GM06990 (cell line): ENCODE measurements at places on chromosomes 3 and 15.

DNA sequence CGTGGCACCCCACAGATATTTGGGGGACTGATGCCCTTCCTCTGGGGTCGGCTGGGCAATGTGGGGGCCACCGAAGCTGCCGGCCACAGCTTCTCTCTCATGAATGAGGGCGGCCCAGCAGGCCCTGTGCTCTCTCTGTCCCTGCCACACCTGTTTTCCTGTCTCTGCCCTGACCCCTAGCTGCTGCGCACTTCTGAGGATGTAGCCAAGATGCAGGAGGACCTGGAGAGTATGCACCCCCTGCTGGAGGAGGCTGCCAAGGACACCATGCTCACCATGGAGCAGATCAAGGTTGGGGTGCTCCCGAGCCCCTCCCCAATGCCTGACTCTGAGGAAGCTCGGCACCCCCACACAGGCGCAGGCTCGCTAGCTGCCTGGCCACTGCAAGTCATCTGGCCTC lies 59.7 kb downstream of the SEMA3G start:
- DNase-seq: no peak

DNA sequence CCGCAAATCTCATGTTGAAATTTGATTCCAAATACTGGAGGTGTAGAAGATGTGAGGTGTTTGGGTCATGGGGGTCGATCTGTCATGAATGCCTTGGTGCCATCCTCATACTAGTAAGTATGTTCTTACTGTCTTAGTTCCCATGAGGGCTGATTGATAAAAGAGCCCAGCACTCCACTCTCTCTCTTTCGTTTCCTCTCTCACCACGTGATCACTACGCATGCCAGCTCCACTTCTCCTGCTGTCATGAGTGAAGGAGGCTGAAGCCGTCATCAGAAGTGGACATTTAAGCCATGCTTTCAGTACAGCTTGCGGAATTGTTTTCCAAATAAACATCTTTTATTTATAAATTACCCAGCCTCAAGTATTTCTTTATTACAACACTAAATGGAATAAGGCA lies 6.1 kb downstream of the OR5H15 start:
- DNase-seq: no peak

- DNase-seq: no peak
Observed at GRCh38 chr15:70087708-70088352, 9.9 kb downstream of the TLE3 start.

DNA sequence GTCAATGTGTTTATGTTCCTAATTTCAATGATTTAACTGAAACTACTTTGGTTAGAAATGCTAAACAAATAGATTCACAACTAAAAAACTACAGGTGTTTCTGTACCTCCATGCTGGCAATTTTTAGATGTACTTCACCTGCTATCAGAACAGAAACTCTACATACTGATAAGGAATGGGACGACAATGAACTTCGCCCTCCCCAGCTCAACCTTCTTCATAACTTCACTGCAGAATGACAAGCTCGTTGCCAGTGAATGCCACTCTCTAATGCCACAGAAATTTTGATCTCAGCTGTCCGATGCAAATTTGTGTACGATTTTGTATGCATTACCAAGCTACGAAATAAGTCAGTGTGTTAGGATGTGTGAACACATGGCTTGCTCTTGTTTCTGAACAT lies 133.4 kb downstream of the FOXP1 start:
- no peak for DNase-seq

DNA sequence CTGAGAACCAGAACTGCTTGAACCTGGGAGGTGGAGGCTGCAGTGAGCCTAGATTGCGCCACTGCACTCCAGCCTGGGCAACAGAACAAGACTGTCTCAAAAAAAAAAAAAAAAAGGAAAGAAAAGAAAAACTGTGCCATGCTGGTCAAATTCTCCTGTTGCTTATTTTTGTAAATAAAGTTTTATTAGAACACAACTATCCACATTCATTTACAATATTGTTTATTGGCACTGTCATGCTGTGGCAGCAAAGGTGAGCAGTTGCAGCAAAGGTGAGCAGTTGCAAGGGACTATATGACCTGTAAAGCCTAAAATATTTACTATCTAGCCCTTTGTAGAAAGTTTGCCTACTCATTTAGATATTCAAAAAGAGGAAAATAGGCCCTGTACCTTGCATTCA lies 18.3 kb downstream of the ASTE1 start:
- no peak for DNase-seq

- DNase-seq: no peak
Observed at GRCh38 chr3:71461114-71461513, 122.4 kb downstream of the FOXP1 start.
